ENCODE measurements at places on chromosomes 4 and X.

DNA sequence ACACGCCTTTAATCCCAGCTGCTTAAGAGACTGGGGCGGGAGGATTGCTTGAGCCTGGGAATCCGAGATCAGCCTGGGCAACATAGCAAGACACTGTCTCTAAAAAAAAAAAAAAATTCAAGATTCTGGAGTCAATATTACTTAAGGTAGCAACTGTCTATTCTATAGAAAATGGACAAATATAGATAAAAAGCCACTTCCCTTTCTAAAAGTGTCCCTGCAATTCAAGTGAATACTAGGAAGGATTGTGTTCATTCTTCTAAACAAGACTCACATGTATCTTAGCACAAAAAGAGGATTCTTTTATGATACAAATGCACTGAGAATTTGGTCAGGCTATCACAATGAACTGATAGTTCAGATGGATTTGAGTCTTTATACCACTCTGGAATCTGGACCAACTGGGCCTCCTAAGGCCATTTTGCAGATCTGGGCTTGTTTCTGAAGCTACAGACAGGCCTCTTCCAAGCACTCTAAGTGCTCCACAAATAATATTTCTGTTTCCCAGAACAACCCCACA is 7.0 kb downstream of the PKD2 start:
- no peak for DNase-seq

- DNase-seq, result no peak
Observed at GRCh38 chrX:134999469-134999868, 8.7 kb downstream of the SMIM10 start.

DNA sequence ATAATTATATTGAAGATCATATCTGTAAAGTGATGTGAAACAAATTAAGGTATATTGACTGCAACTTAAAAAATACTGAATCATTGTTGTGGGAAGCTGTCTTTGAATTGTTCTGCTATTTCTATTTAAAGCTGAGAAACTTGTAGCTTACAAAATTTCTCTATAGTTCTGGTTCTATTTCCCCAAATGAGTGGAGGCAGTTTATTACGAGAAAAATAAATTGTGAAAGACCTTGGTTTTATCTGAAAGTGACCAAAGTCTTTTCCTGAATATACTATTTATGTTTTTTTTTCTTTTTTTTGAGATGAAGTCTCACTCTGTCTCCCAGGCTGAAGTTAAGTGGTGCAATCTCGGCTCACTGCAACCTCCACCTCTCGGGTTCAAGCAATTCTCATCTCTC is 165.4 kb downstream of the SH3BGRL start:
- DNase-seq, result no peak

DNA sequence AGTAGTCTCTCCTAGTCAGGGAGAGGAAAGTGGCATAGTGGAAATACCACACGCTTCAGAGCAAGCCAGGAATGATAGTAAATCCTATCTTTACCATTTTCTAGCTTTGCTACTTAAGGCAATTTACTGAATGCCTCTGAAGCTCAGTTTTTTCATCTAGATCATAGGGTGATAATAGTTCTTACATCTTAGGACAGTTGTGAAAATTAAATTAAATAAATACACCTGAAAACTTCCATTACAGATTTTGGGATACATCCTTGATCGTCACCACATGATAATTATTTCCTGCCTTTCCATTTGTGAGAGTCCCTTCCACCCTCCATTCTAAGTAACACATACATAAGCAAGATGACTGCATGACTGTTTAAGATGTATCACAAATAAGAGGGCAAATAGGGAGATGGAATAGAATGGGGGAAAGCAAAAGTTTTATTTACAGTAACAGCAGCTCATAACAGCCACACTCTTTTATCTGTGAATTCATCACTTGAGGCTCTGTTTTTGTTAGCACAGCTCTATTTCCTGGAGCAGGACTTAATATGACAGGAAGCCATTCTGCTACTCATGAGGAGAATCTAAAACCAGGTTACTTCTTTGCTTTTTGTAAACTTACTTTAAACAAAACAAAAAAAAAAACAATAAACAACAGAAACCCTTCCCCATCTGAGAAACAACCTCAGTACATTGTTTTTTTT is 13.4 kb downstream of the P2RY10 start:
- no peak for DNase-seq

- DNase-seq, result no peak
Observed at GRCh38 chr4:184536881-184537248, 62.5 kb upstream of the IRF2 start.

- DNase-seq, result no peak
Observed at GRCh38 chr4:74751247-74751646, 43.1 kb downstream of the BTC start.

GRCh38 chr4:169219440-169219839 is 51.3 kb downstream of the SH3RF1 start:
- no peak for DNase-seq

DNA sequence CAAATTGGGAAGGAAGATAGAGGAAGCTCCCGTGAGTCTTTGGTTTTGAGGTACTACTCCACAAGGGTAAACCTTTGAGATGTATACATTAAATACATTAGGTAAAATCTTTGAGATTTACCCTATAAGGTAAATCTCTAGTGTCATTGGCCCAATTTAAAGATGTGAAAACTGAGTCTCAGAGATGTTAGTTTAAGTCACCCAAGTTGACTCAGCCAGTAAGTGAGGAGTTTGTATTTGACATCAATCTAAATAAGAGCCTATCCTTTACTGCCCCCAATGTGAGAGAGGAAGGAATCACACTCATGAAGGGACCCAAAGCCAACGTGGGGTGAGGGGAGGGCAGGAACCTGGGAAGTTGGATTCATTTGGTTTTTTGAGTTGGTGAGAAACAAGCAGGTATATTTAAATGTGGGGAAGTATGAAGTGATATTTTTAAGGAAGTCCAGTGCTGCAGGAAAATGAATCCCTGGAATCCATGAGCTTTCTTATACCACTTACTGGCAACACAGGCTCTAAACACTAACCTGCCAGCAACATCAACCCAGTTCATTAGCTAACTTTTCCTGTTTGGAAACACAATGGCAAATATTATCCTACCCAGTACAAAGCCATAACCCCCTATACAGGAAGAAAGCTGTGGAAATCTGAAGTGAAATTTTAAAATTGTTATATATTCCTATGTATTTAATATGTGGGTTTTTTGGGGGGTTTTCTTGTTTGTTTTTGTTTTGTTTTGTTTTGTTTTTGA is 55.3 kb downstream of the PALLD start:
- DNase-seq, result no peak

DNA sequence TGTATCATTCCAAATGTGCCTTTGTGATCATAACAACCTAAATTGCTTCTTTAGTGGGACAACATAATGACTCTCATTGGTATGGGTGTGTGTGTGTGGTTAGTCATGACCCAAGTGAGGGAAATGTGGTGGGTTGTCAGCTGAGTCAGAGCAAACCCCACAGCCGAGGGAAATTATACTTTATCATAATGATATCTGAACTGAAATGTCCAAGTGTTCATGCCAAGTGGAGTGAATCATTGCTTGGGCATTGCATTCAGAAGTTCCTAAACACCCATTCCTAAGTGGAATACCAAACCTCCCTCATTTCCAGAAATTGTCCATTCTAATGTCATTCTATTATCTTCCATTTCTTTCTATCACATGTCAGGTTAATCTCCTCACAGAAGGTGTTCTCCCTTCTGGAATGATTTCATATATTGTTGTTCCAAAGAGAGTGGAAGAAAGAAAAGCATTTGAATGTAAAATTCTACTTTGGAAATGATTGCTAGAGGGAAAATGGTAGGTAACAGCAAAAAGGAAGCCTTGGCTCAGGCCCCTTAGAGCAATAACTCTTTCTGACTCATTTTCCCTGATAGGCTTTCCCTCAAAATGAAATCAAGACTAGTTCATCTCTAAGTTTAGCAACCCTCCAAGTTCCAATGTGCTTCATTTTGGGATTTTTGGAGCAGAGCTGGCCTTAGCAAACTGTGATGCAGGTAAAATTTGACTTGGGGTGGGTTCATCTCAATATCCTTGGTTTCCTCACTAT is 230.7 kb upstream of the KCNIP4 start:
- DNase-seq, result no peak

DNA sequence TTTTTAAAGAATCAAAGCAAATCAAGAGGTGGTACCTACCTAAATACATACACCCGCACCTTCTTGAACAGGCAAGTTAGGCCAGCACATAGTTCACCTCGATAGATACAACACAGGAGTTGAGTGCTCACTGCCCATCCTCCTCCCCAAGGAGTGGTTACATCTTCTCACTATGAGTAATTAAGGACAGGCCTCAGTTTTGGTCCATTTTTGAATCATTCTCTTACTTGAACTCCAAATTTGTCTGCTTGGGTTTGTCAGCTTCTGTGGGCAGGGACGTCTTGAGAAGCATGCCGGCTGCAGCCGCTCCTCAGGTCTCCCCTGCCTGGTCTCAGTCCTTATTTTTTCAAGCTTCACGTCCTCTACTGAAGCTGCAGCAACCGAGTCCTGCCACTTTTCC is 190.6 kb upstream of the RBPJ start:
- no peak for DNase-seq

DNA sequence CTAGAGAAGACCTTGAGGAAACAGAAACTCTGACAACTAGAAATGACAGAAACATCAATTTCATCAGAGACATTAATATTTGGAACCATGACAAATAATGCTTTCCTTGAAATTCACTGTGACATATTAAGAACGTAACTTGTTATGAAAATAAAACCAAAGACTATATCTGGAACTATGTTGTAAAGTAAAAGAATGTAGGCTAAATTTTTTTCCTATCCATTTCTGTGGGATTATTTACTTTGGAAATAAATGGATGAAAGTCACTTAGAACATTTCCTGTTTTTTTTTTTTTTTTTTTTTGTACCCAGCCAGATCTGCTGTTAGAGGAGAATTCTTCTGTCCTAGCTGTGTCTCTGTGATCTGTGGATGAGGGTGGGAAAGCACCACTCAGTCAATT is 255.9 kb downstream of the SPRY1 start:
- no peak for DNase-seq

DNA sequence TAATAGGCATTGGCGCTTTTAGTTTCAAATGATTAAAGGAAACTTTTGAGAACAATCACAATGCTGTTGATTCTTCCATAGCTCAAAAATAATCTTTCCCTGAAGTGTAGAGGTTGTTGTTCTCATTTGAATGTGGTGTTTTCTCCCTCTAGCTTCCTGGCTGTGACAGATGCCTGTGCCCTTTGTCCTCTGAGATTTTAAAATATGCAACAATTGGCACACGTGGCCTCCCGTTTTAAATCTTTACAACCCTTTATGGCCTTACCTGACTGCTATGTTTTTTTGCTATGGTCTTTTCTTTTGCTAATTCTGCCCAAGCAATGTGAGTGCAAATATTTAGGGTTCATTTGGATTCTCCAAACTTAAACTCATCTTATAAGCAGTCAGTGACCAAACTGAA is 22.9 kb upstream of the CASK start:
- no peak for DNase-seq

- DNase-seq, result no peak
Observed at GRCh38 chr4:73456177-73457022, 20.4 kb downstream of the AFP start.

DNA sequence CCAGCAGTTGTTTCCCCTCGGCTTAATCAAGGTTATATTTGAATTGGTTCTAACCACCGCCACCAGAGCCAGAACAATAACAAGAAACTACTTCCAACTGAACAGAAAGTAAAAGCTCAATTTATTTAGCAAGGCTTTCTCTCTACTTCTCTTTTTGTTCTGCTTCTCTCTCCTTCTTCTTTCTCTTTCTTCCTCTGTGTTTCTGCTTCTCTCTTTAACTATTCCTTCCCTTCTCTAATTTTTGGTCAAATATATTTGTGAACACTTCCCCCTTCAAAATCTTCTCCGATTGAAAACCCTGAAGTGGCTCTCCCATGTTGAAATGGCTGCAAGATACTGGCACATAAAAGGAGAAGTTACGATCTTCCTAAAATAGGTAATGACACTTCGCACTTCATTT is 1195.9 kb upstream of the PRKX start:
- DNase-seq, result no peak

DNA sequence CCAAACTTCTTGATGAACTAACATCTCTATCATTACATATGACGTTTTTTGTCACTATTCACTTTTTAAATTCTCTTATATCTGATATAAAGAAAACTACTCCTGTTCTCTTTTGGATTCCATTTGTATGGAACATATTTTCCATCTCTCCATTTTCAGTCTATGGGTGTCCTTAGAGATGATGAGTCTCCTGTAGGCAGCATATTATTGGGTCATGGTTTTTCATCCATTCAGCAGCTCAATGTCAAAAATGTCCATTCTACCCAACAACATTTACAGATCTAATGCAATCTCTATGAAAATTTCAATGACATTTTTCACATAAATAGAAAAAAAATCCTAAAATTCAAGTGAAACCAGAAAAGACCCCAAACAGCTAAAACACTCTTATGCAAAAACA is 60.3 kb downstream of the BRWD3 start:
- no peak for DNase-seq

GRCh38 chr4:118770741-118771187 is 65.2 kb downstream of the SEC24D start:
- DNase-seq, result no peak

- no peak for DNase-seq
Observed at GRCh38 chr4:86586626-86587380, 7.3 kb upstream of the PTPN13 start.

GRCh38 chr4:184011826-184012380 is 106.8 kb downstream of the STOX2 start:
- no peak for DNase-seq

- no peak for DNase-seq
Observed at GRCh38 chrX:66635360-66635759, 3.5 kb downstream of the EDA2R start.

- DNase-seq, result no peak
Observed at GRCh38 chr4:169662206-169662605, 41.8 kb downstream of the CLCN3 start.

- no peak for DNase-seq
Observed at GRCh38 chr4:81758574-81759264, 287.0 kb upstream of the RASGEF1B start.

- DNase-seq, result no peak
Observed at GRCh38 chr4:142485452-142485851, 360.6 kb downstream of the INPP4B start.
